ENCODE measurements at places on chromosomes 11 and 22. TPM values are rescaled to one million over a fixed set of nuclear protein-coding genes. Genes with fewer than 3 reads are reported as not detected.
A peak's percentile ranks its signal among the peaks of the same experiment; 100 is the strongest.

DNA sequence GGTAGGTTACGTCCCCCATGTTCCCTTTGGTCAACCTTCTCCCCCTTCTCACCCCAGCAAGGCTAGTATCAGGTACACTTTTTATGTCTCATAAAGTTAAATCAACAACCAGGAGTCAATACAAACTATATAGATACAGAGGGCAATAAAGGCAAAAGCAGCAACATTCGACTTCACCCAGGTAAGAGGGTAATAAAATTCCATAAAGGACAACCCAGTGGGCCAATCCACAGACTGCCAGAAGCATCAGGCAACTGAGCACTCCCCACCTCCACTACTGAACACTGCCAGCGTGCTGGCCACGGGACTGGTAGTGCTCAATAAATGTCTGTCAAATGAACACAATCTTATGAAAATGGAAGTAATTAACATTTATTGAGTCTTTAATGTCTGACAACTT is 5.1 kb upstream of the MS4A18 start:
- H3K4me3 ChIP-seq, result no peak overlapping the region
- no peak for DNase-seq
- H3K27me3 ChIP-seq, result no peaks in the 10 kb centered on the region
- H3K27ac ChIP-seq, result no peak overlapping the region

GRCh38 chr11:21556926-21557325 is 636.0 kb upstream of the ANO5 start:
- no peak for DNase-seq
- no peak overlapping the region for H3K4me3 ChIP-seq
- H3K27me3 ChIP-seq, result no peaks in the 10 kb centered on the region
- no peaks in the 10 kb centered on the region for H3K4me1 ChIP-seq
- H3K27ac ChIP-seq, result no peak overlapping the region

DNA sequence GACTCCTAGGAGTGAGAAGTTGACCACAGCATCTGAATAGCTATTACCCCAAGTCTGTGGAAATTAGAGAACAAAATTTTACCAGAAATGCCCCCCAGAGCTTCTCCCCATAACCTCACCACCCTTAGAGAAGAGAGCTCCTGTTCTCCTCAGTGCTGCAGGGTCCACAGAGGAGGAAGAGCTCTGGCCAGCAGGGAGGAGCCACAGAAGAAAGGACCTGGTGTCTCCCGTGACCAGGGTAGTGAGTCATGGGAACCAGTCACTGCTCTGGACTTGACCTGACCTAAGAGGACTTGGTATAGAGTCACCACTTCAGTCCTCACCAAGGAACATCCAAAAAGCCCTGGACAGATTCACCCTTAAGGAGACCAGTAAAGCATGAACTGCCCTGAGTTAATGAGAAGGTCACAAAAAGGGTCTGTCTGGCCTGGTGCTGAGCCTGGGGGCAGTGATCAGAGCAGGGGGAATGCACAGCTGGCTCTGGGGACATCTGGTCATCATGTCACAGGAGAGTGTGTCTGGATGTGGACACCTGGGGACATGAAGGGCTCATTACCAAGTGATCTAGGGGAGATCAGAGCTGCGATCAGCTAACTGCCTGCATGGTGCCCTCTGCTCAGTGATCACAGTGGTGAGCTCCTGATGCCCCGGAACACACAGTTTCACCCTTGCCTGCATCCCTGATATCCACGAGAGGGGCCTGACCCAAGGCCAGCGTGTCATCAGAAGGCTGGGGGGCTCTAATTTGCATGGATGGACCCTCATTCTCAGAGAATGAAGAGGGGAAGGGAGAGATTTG is 103.3 kb upstream of the TOP3B start:
- no peak overlapping the region for H3K27ac ChIP-seq
- H3K4me3 ChIP-seq, result no peak overlapping the region
- no peaks in the 10 kb centered on the region for H3K4me1 ChIP-seq
- no peaks in the 10 kb centered on the region for H3K36me3 ChIP-seq

DNA sequence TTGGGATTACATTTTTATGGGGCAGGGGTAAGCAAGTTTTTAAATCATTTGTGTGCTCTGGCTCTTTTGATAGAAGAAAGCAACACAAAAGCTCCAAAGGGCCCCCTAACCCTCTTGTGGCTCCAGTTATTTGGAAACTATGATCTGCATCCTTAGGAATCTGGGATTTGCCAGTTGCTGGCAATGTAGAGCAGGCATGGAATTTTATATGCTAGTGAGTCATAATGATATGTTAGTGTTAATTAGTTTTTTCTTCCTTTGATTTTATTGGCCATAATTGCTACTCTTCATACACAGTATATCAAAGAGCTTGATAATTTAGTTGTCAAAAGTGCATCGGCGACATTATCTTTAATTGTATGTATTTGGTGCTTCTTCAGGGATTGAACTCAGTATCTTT is 10.1 kb downstream of the RAG1 start:
- DNase-seq, result no peak
- no peak overlapping the region for H3K4me3 ChIP-seq

DNA sequence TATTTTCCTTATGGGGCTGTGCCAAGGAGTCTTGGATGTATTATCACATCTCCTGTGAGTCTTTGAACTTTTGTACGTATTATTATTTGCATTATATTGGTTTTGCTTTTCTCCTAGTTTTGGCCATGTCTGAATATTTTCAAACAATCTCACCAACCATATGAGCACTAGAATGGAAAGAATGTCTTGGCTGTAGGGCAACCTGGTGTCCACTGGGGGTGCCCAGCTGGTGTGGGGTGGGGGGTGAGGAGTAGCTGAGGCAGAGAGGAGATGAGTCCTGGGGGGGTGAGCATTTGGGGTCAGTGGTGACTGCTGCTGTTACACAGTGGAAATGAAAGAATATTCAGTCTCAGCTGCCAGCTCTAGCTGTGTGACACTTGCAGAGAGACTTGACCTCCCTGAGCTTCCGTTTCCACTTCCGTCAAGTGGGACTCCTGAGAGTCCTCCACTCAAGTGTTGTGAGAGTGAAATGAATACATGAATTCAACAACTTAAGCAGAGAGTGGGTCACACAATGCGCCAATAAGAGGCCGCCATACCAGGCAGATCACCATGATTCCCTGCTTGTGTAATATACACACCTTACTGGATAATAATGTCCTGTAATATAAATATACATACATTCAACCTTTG is 12.7 kb upstream of the PVALB start:
- no peaks in the 10 kb centered on the region for H3K4me1 ChIP-seq
- no peak overlapping the region for H3K27ac ChIP-seq
- no peak overlapping the region for H3K4me3 ChIP-seq
- no peaks in the 10 kb centered on the region for H3K27me3 ChIP-seq
- DNase-seq, result no peak
- no peaks in the 10 kb centered on the region for H3K36me3 ChIP-seq

GRCh38 chr11:3933165-3933628 is 77.7 kb downstream of the STIM1 start:
- no peak overlapping the region for H3K4me3 ChIP-seq
- no peaks in the 10 kb centered on the region for H3K36me3 ChIP-seq
- no peak for DNase-seq
- no peak overlapping the region for H3K27ac ChIP-seq

DNA sequence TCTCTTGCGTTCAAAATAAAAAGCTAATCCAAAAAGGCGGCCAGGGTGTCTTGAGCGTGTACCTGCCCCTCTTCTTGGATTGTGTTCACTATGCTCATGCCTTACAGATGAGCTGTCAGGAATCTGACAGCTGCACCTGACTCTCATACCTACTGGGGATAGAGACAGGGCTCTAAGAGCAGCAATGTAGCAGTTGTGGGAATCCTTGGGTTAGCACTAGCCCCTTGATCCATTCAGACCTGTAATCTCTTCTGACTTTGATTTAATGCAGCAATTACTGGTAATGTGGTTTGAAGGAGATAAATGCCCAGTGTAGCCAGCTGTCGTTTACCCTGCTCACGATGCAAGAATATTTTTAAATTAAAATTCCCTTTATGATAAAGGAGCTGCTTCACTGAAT is 145.8 kb downstream of the APOL5 start:
- H3K27me3 ChIP-seq, result no peaks in the 10 kb centered on the region
- H3K27ac ChIP-seq, result no peak overlapping the region
- no peak overlapping the region for H3K4me3 ChIP-seq

DNA sequence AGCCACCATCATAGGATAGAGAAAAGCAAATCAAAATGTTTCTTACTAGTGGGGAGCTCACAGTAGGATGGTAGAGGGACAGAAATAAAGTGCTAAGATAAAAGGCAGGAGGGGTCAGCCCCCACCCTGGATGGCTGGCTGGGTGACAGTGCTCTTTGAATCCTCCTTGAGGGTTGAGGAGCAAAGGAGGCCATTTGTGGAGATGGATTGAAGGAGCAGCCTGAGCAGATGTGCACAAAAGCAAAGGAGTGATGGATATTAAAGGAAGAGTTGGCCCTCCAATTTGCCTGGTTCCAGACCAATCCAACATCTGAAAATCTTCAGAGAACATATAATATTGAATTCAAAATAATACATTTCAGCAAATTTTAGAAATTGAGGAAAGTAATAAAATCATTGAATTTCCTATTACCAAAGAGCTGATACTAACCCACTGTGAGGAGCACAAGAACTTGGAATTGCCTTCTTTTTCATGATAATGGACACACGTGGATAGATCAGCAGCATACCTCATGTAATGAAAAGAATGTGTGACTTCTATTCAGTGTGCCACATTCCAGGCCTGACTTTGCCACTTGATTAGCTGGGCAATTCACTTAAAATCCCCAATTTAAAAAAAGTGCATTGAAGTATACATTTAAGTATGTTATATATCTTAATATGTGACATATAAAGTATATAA is 287.0 kb downstream of the FAT3 start:
- H3K4me1 ChIP-seq, result no peaks in the 10 kb centered on the region
- no peak overlapping the region for H3K4me3 ChIP-seq
- no peaks in the 10 kb centered on the region for H3K27me3 ChIP-seq
- DNase-seq, result no peak
- H3K36me3 ChIP-seq, result no peaks in the 10 kb centered on the region

DNA sequence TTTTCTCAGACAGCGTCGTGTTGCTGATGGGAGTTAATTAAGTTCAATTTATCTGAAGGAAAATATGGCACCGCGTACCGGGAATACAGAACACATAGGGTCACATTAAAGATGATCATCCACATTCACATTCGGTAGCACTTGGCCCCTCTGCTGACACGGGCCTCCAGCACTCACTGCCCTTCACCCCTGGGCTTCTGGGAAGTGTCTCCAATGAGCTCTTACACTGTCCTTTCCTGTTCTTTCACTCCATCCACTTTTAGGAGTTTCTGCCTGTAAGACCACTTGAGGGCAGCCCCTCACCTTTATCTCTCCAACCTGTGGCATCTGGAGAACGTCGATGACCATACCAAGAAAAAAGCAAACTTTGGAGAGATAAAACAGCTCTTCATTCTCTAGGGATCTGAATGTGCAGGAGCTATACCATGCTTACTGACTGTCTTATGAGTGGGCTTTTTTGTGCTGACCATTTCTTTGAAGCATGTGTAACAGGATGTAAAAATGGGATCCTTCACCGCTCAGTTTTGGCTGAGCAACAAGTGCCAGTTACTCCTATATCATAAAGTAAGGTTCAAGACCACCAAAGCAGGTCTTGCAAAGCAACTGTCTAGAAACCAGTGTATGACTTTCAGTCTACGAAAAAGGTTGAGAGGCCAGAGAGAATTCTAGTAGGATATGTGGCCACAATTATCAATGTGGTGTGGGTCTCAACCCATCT is 1.1 kb upstream of the SERGEF start:
- DNase-seq, result no peak
- no peaks in the 10 kb centered on the region for H3K36me3 ChIP-seq
- peaks cover 18% of the 10 kb centered on the region for H3K4me1 ChIP-seq
- no peaks in the 10 kb centered on the region for H3K27me3 ChIP-seq
- H3K4me3 ChIP-seq, result peak overlapping the region; percentile 78
- peak overlapping the region; percentile 81 for H3K27ac ChIP-seq

DNA sequence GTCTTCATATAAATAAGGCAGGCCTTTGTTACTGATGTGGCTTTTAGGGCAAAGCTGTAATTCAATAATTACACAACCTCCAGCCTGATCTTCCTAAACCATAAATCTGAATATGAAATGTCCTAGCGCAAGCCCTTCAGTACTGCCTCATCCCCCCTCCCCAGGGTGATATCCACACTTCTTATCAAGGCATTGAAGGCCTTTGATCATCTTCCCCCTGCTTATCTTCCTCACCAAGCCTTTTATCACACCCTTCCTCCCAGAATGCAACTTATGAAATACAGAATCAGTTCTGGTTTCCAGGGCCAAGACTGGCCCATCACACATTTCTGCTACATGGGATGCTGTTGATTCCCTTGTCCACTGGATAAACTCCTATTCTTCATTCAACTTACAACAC is 12.1 kb downstream of the SPON1 start:
- no peak for DNase-seq
- no peaks in the 10 kb centered on the region for H3K4me1 ChIP-seq
- no peak overlapping the region for H3K27ac ChIP-seq
- no peaks in the 10 kb centered on the region for H3K36me3 ChIP-seq
- no peaks in the 10 kb centered on the region for H3K27me3 ChIP-seq

- peaks cover 9% of the 10 kb centered on the region for H3K4me1 ChIP-seq
- H3K27ac ChIP-seq, result no peak overlapping the region
- no peaks in the 10 kb centered on the region for H3K36me3 ChIP-seq
- H3K27me3 ChIP-seq, result peaks cover 5% of the 10 kb centered on the region
- H3K4me3 ChIP-seq, result no peak overlapping the region
These were observed 720 bp upstream of the MPZL2 start for GRCh38 chr11:118264569-118265465.

DNA sequence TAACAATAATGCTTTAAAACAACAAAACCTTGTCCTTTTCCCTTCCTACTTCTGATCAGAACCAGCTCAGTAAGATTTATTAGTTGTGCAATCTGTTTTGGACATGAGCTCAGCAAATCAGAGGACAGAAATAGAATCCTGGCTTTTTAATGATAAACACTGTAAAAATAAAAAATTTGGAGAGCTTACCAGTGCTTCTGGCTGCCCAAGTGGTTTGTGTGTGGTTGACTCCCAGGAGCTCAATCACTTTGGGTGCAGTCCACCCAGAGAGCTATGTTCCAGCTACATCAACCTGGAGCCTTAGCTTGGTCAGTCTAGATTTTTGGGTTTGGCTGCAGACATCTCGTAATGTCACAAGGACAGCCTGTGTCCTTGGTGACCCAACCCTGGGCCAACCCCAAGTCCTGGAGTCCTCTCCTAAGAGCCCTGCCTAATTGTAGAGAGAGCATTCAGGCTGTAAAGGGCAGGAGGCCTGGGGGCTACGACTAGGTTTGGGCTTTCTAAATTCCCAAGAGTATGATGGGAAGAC is 28.5 kb downstream of the CD44 start:
- H3K4me1 ChIP-seq, result peaks cover 67% of the 10 kb centered on the region
- H3K27ac ChIP-seq, result peak overlapping the region; percentile 99
- no peaks in the 10 kb centered on the region for H3K27me3 ChIP-seq
- no peak overlapping the region for H3K4me3 ChIP-seq

DNA sequence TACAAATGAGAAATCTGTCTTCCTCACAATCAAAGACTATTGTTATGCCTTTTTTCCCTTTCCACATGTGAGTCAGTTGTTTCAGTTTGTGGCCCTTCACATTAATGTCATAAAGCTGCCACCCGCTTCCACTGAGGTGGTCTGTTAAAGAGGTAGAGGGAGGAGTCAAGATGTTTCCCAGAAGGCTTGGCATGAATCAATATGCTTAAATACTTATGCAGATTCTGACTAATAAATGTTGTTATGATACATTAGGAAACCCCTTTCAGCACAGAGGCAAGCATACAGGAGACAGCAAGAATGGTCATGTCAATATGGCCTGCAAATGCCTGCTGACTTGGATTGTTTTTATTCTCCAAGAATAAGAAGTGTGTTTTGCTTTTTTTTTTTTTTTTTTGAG is 6.5 kb downstream of the RTN3 start:
- no peak for DNase-seq
- no peaks in the 10 kb centered on the region for H3K4me1 ChIP-seq
- no peak overlapping the region for H3K27ac ChIP-seq

The PTS gene
- total RNA-seq, result 106 TPM

The KIRREL3 gene
- not detected for total RNA-seq

The FAM181B gene
- not detected for total RNA-seq

The HTATIP2 gene
- 16.7 TPM for total RNA-seq

The SLC7A4 gene
- not detected for total RNA-seq

The RCOR2 gene
- total RNA-seq, result not detected

The APOBEC3H gene
- total RNA-seq, result 17.0 TPM

The UBQLNL gene
- total RNA-seq, result 0.61 TPM
